ENCODE measurements at places on chromosomes 7 and 10.

DNA sequence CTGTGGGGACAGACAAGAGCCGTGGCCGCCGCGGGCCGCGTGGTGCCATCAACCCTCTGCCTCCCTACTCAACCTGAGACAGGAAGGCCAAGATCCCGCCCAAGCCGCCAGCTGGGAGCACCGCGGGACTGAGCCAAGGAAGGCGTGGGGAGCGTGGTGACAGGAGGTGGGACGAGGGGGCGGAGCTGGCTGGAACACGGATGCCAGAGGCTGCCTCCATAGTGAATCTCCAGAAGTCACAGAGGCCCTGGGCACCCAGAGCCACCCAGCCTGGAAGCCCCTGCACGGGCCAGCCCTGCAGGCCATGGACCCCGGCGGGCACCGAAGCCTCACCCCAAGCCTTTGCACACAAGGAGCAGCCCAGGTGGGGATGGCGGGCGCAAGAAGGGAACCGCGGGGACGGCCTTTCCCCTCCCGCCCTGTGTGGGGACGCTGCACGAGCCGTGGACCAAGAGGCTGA is 18.1 kb upstream of the DPYSL4 start:
- no peak for DNase-seq

GRCh38 chr10:113613977-113614690 is 49.7 kb downstream of the NRAP start:
- no peak for DNase-seq

- DNase-seq, result no peak
Measured at GRCh38 chr10:99369551-99369950, 40.4 kb downstream of the CNNM1 start.

DNA sequence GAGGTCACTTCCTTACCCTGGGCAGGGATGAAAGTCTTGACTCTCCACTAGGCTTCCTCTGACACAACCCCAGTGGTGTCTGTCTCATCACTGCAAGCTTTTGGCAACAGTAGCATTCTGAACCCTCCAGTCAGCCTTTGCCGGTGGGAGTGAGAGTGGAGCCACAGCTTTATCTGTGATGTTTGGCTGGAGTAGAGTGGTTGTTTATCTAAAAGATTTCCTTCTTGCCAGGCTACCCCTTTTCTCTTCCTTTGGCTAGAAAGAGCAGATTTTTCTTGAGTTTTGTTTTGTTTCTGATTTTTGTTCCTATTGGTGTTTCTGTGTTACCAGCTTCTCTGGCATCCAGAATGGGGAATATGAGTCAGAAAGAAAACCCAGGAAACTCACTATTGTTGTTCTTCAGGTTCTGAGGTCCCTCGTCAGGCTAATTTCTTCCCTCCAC is 98.9 kb upstream of the KIF5B start:
- DNase-seq, result no peak

DNA sequence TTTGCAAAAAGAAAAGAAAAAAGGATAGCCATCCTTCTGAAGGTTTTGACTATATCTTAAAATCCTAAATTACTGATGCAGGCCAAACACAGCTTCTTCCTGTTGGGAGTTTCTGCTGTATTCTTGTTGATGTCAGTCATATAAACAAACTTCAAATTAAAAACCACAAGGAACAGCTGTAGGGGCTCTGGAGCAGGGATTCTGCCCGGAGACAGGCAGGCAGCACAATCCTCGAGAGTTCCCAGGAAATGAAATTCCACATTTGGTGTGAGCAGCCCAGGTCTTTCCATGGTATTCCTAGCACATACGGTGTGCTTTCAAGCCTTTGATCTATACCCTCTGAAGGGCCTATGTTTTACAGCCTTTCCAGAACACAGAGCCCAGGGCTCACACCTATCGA is 43.2 kb downstream of the INSYN2A start:
- no peak for DNase-seq

DNA sequence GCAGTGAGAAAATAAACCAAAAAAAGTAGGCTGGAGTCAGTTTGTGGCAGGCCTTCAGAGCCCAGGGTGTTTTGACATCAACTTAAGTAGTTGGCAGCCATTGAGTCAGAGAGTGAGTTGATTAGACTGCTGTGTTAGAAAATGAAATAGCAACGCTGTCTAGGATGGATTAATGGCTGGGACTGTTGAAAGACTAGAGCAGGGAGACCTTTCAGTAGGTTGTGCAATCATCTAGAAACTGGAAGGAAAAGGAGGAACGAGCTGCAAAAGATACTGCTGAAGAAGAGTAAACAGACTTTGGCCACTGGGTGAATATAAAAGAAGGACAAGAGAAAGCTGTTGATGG is 28.6 kb upstream of the TRIL start:
- no peak for DNase-seq

GRCh38 chr7:11466517-11467105 is 365.4 kb downstream of the THSD7A start:
- DNase-seq, result no peak

DNA sequence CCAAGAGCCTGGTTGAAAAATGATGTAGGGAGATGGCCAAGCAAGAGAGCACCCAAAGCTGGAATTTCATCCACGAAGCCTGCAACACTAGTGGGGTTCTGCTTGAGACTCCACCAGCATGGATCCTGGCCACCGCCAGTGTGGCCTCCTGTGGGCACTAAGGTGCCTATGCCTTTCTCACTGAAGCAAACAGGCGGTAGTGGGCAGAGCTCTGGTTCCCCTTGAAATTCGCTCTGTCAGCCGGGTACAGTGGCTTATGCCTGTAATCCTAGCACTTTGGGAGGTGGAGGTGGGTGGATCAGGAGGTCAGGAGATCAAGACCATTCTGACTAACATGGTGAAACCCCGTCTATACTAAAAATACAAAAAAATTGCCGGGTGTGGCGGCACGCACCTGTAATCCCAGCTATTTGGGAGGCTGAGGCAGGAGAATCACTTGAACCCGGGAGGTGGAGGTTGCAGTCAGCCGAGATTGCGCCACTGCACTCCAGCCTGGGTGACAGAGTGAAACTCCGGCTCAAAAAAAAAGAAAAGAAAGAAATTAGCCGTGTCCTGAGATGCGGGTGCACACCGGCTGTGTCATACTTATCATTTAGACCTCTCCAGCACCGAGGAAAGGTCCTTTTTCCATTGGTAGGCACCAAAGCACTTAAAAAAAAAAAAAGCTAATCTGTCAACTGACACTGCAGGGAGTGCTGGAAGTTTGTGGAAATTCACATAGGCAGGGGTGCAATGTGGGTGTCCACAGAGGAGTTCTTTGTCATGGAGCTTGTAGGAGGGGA is 28.3 kb downstream of the CCM2 start:
- DNase-seq, result no peak

GRCh38 chr7:7505915-7506314 is 29.8 kb downstream of the COL28A1 start:
- DNase-seq, result no peak

Measured in SHP77 treated with DMSO at 0.1 percent for 48 hours (cell line).